ENCODE measurements at places on chromosomes 6 and 20. TPM values are rescaled to one million over a fixed set of nuclear protein-coding genes. Genes with fewer than 3 reads are reported as not detected.

DNA sequence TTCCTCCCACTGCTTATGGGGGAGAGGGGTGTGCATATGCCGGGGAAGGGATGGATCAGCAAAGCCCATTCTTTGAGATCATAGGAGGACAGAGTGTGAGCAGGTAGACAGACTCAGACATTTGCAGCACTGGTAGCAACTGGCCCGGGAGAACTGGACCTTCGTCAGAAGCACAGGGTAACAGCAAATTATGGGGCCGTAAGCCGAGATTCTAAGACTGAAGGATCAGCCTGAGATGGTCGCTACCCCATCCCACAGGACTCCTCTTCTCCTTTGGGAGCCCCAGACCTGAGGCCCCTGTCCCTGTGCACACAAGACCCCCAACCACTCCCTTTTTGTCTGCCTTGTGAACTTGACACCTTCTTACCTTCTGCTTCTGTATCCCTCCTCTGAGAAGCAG lies 106.5 kb downstream of the TOX2 start:
- no peak for DNase-seq
- H3K36me3 ChIP-seq = no peaks in the 10 kb centered on the region
- no peak overlapping the region for H3K27ac ChIP-seq
- H3K27me3 ChIP-seq = peaks cover 89% of the 10 kb centered on the region
- H3K4me3 ChIP-seq = no peak overlapping the region

GRCh38 chr6:66965227-66965626 lies 1258.2 kb upstream of the EYS start:
- H3K36me3 ChIP-seq = no peaks in the 10 kb centered on the region
- no peak for DNase-seq
- H3K4me1 ChIP-seq = no peaks in the 10 kb centered on the region
- no peak overlapping the region for H3K27ac ChIP-seq
- H3K27me3 ChIP-seq = no peaks in the 10 kb centered on the region

DNA sequence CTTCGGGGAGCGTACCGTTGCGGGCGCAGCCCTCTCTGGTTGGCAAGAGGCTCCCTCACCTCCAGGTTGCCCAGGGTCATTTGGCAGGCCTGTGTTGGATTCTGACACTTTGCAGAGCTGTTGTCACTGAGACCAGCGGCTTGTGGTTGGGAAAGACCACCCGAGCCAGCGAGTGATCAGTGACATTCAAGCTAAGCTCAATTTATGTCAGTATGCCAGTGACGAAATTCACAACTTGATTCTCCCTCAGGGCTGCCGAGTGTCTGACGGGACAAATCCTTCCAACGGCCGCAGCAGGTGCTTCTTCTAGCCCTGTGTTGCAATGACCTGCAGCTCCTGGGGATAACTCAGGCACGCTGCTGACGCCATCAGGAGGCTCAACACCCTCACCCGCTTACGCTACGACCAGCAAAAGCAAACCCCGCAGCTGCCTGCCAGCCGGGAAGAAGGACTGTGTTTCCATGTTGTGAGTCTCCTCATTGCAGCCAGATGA lies 16.9 kb upstream of the SLC22A2 start:
- no peak for DNase-seq
- H3K27me3 ChIP-seq = peaks cover 7% of the 10 kb centered on the region
- H3K27ac ChIP-seq = no peak overlapping the region
- H3K4me1 ChIP-seq = no peaks in the 10 kb centered on the region
- H3K4me3 ChIP-seq = no peak overlapping the region
- H3K36me3 ChIP-seq = no peaks in the 10 kb centered on the region

DNA sequence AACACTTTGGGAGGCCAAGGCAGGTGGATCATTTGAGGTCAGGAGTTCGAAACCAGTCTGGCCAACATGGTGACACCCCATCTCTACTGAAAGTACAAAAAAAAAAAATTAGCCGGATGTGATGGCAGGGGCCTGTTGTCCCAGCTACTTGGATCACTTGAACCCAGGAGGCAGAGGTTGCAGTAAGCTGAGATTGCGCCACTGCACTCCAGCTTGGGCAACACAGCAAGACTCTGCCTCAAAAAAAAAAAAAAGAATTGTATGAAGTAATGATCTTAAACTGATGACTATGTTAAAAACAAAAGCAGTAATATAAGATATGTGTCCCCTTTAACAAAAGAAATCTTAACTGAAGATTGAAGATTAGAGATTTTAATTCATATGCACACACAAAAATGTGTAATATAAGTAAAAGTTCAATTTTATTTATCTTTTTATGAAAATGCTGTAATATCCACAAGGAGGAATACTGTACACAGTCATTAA lies 29.0 kb upstream of the RUNX2 start:
- DNase-seq = no peak
- no peak overlapping the region for H3K4me3 ChIP-seq
- H3K27me3 ChIP-seq = no peaks in the 10 kb centered on the region
- H3K36me3 ChIP-seq = peaks cover 14% of the 10 kb centered on the region
- H3K4me1 ChIP-seq = peaks cover 13% of the 10 kb centered on the region

GRCh38 chr6:19444481-19444880 lies 392.7 kb upstream of the ID4 start:
- DNase-seq = no peak
- H3K4me1 ChIP-seq = no peaks in the 10 kb centered on the region
- H3K4me3 ChIP-seq = no peak overlapping the region
- no peaks in the 10 kb centered on the region for H3K27me3 ChIP-seq

DNA sequence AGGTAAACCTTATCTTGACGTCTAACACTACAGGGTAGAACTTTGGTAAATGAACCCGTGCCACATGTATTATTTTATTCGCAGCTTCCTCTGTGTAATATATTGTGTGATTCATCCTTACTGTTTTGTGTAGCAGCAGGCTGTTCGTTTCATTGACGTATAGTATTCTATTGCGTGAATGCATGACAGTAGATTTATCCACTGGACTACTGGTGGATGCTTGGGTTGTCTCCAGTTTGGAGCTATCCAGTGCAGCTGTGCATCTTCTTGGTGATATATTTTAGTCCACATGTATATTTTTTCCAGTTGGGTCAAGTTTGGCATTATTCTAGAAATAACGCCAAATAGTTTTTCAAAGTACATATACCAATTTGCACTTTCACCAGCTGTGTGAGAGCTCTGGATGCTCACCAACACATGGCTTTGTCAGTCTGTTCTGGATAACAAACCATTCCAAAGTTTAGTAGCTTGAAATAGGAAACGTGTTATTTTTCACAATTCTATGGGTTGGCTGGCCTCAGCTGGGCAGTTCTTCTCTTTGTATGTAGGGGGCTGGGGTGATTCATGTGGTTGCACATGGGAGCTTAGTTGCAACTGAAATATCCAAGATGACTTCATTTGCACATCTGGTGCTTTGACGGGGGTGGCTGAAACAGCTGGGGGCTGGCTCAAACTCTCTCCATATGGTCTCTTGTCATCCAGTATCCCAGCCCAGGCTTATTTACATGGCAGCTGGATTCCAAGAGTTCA lies 9.3 kb downstream of the ECT2L start:
- peaks cover 11% of the 10 kb centered on the region for H3K27me3 ChIP-seq
- no peak overlapping the region for H3K4me3 ChIP-seq
- H3K4me1 ChIP-seq = no peaks in the 10 kb centered on the region
- H3K36me3 ChIP-seq = no peaks in the 10 kb centered on the region
- no peak overlapping the region for H3K27ac ChIP-seq

GRCh38 chr6:159467473-159468041 lies 225.5 kb downstream of the SOD2 start:
- DNase-seq = no peak
- H3K27me3 ChIP-seq = peaks cover 17% of the 10 kb centered on the region
- H3K4me3 ChIP-seq = no peak overlapping the region
- H3K4me1 ChIP-seq = no peaks in the 10 kb centered on the region
- no peak overlapping the region for H3K27ac ChIP-seq
- H3K36me3 ChIP-seq = no peaks in the 10 kb centered on the region

- H3K27me3 ChIP-seq = peaks cover 17% of the 10 kb centered on the region
- no peak overlapping the region for H3K4me3 ChIP-seq
- H3K27ac ChIP-seq = no peak overlapping the region
- no peaks in the 10 kb centered on the region for H3K36me3 ChIP-seq
- no peak for DNase-seq
- no peaks in the 10 kb centered on the region for H3K4me1 ChIP-seq
Observed at GRCh38 chr6:39931607-39932006, 2.7 kb downstream of the MOCS1 start.

- no peak overlapping the region for H3K27ac ChIP-seq
- H3K27me3 ChIP-seq = no peaks in the 10 kb centered on the region
- H3K4me1 ChIP-seq = no peaks in the 10 kb centered on the region
- no peaks in the 10 kb centered on the region for H3K36me3 ChIP-seq
- no peak for DNase-seq
Observed at GRCh38 chr6:169627736-169628607, 73.9 kb downstream of the WDR27 start.

DNA sequence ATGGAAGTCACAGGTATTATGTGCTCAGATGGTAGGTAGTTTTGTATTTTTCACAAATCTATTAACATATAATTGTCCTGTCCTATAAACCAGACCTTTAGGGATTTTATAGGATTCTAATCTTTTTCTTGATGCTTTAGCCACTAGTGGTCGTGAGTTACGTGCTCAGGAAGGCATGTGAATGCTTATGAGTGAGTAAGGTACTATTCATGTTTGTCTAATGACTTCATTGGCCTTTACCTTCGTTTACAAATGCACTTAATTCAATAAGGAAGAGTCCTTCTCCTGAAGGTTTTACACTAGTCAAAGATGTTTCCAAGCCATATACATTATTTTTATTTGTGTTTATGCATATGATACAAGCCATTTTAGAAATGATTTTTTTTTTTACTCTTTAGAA lies 23.0 kb downstream of the PACRG start:
- no peaks in the 10 kb centered on the region for H3K36me3 ChIP-seq
- no peak for DNase-seq
- H3K27me3 ChIP-seq = no peaks in the 10 kb centered on the region
- H3K27ac ChIP-seq = no peak overlapping the region

DNA sequence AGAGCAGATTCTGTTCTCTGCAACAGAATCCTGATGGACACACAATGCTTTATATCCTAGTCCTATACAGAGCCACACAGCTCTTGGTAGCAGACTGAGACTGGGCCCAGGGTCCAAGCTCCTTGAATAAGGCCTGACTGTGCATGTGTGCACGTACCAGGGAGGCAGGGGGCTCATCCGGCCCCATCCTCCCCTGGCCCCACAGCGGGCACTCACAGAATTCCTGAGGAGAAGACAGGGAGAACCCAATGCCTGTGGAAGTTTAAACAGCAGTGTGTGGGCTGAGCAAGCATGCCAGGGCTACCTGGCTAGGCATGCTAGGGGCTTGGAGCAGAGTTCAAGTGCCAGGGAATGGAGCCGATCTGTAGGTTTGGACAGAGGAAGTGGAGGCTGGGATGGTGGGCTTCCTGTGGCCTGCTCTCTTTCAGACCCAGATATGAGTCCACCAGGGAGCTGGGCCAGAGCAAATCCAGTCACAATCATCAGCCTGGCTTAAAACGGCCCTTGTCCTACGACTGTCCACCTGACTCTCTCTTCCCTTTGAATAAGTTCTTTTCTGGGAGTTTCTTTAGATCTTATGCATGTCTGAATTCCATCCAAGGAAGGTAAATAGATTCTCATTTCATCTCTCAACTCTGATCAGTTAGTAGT lies 74.0 kb downstream of the MRPL14 start:
- DNase-seq = no peak
- no peak overlapping the region for H3K27ac ChIP-seq
- peaks cover 21% of the 10 kb centered on the region for H3K4me1 ChIP-seq
- H3K27me3 ChIP-seq = peaks cover 6% of the 10 kb centered on the region

DNA sequence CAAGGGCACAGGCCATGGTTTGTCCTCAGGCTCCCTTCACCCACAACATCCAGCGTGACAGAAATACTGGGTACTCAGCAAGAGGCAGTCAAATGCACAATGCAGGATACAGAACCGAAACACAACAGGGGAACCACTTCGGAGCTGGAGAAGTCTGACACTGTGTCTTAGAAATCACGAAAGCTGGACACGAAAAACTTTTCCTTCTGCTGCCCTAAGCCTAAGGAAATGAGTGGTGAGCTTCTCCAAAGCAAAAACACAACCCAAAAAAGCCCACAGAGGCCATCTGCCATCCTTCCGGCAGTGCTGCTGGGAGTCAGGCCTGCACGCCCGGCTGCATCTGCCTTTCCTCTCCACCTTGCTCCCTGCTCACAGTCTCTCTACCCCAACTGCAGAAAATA lies 106.3 kb downstream of the SLC23A2 start:
- no peaks in the 10 kb centered on the region for H3K36me3 ChIP-seq
- no peaks in the 10 kb centered on the region for H3K27me3 ChIP-seq
- DNase-seq = no peak
- no peak overlapping the region for H3K4me3 ChIP-seq

DNA sequence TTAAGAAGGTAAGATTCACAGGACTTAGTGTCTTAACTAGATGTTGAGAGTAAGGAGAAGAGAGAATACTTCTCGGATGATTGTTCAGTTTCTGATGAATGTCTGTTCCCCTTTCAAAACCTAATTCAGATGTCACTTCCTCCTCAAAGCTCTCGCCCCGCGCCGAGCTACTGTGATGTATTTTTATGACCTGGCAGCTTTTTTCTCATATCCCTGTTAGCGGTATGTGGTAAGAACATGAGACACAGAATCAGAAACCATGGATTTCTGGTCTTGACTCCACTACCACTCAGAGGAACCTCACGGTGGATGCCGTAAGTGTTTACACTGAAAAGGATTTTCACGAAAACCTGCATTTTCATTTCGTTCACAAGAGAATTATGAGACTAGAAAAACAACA lies 48.4 kb downstream of the CEP43 start:
- H3K4me1 ChIP-seq = peaks cover 27% of the 10 kb centered on the region
- no peaks in the 10 kb centered on the region for H3K27me3 ChIP-seq
- DNase-seq = peak; percentile 82
- H3K4me3 ChIP-seq = peak overlapping the region; percentile 66

GRCh38 chr6:25124216-25124715 lies 154.9 kb upstream of the CARMIL1 start:
- peaks cover 73% of the 10 kb centered on the region for H3K36me3 ChIP-seq
- H3K27ac ChIP-seq = peak overlapping the region; percentile 3
- no peaks in the 10 kb centered on the region for H3K27me3 ChIP-seq
- no peak for DNase-seq

GRCh38 chr20:62052842-62053464 lies 12.7 kb downstream of the TAF4 start:
- H3K36me3 ChIP-seq = no peaks in the 10 kb centered on the region

- no peak overlapping the region for H3K27ac ChIP-seq
- no peaks in the 10 kb centered on the region for H3K27me3 ChIP-seq
- H3K4me3 ChIP-seq = no peak overlapping the region
- peaks cover 10% of the 10 kb centered on the region for H3K4me1 ChIP-seq
Observed at GRCh38 chr6:130070792-130071191, 52.4 kb downstream of the L3MBTL3 start.

DNA sequence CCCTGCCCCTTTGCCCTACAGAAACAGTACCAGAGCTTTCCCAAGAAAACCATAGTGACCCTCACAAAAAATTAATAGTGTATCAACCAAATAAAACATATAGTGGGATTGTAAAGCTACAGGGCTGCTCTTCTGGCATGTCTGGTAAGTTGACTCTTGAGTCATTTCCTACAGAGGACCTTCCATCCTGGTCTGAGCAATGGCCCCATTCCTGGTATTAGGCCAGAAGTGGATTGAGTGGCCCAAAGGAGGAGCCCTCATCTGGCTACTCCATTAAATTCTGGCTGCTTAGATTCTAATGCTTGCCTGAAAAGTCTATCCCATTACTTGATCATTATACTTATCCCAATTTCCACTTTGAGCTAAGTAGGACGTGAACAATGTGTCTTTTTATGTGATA lies 150.9 kb upstream of the HMGN3 start:
- H3K4me1 ChIP-seq = no peaks in the 10 kb centered on the region
- H3K27me3 ChIP-seq = no peaks in the 10 kb centered on the region
- H3K4me3 ChIP-seq = no peak overlapping the region
- H3K27ac ChIP-seq = no peak overlapping the region

TRIM31 gene
- not detected for total RNA-seq

CLIC5 gene
- 6.3 TPM for total RNA-seq

CST3 gene
- 0.61 TPM for total RNA-seq

SIRPD gene
- not detected for total RNA-seq

GRM1 gene
- not detected for total RNA-seq

Measured in activated CD8-positive, alpha-beta memory T cell treated with anti-CD3 and anti-CD28 coated beads, Interleukin-2, amount 10 ng/mL, durations not matched to agents 7 days and 5 days (primary cell).